ENCODE measurements at places on chromosomes 3 and 15. TPM values are rescaled to one million over a fixed set of nuclear protein-coding genes. Genes with fewer than 3 reads are reported as not detected.

KY gene
- total RNA-seq: not detected

DNA sequence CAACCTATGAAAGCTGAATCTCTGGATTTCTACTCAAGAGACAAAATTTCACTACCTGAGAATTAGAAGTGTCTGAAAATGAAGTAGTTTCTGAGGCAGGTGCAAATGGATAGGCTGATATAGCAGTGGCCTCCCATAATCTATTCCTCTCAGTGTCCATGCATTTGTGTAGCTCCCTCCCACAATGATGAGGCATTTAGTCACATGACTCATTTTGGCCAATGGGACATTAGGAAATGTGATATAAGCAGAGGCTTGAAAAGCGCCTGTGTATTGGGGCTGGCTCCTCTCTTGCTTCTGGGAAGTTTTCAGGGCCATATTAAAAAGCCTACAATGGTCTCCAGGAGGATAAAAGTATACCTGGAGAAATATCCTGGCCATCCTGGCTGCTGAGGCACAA lies 79.7 kb upstream of the MRPL3 start:
- no peak for DNase-seq

- DNase-seq: no peak
These were observed 61.0 kb downstream of the PLXNA1 start for GRCh38 chr3:127043731-127044510.

UROC1 gene
- not detected for total RNA-seq

- no peak for DNase-seq
These were observed 1.3 kb upstream of the HACD2 start for GRCh38 chr3:123586131-123586530.

CYP11A1 gene
- total RNA-seq: 1.9 TPM

GRCh38 chr15:95988574-95988887 lies 342.0 kb upstream of the NR2F2 start:
- no peak for DNase-seq

ZPLD1 gene
- total RNA-seq: not detected

GRCh38 chr3:63338351-63338750 lies 60.2 kb downstream of the SYNPR start:
- no peak for DNase-seq

ZDHHC19 gene
- total RNA-seq: 2.8 TPM

- no peak for DNase-seq
These were observed 6.5 kb upstream of the THBS1 start for GRCh38 chr15:39574427-39574826.

DNA sequence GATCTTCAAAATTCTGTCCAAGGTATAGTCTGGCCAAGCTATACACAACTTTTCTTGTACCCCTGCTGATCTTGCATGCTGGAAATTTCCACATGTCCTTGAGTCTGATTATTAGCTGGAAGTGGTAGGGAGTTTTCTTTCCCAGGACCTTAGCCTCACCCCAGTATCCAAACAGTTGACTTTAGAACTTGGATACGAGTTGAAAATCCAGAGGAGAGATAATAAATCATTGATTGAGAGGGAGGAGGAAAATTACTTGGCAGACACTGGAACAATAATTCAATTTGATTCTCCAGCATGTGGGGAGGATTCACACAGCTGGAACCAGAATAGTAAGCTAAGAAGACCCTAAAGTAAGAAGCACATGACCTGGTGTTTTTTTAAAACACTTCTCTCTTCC lies 116.4 kb downstream of the IL5RA start:
- DNase-seq: no peak

GRCh38 chr3:101879102-101879501 lies 29.8 kb downstream of the NFKBIZ start:
- no peak for DNase-seq

- no peak for DNase-seq
These were observed 229.8 kb downstream of the TBL1XR1 start for GRCh38 chr3:176967522-176967921.

DNA sequence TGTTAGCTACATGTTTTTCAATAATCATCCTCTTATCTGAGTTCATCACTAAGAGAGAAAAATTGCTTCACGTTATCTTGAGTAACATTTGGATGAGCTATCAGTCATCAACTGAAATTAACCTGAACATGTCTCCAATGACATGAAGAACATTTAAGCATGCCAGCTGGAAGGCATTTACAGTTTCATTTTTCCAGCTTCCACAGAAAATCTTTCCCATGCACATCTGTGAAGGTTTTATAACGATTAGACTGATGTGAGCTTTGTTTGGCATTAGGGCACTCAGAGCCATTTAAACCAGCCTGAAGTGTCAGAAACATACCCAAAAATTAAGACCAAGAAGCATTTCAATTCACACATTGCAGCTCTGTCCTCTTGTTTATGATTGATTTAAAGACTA lies 235.8 kb upstream of the ARHGEF26 start:
- no peak for DNase-seq

- peak; percentile 81 for DNase-seq
These were observed at the start of gene GATA2 for GRCh38 chr3:128492671-128493569. TSS of gene GATA2 (minus strand) at chr3:128493201. CDS start at chr3:128487031, 6,170 bp downstream.

MYL3 gene
- total RNA-seq: 2.6 TPM

DNA sequence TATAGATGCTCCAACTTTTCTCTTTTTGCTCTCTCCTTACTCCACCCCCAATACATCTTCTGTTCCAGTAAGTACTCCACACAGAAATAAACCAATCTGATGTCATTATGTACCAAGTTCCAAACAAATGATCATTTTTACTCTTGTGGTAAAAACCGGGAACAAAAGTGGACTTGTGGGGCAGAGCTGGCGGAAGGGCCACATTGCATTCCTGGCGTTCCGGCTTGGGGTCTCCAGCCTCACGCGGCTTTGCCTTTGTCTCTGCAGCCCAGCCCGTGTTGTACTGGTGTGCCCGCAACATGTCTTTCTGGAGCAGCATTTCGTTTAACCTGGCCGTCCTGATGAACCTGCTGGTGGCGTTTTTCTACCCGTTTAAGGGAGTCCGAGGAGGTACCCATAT lies 184.4 kb upstream of the BHLHE40 start:
- DNase-seq: no peak

IL5RA gene
- total RNA-seq: not detected

Measured in mesenteric fat pad (tissue), 1 donor.